ENCODE measurements at places on chromosomes 12 and 14. TPM values are rescaled to one million over a fixed set of nuclear protein-coding genes. Genes with fewer than 3 reads are reported as not detected.

Gene TDRD9
- 1.4 TPM for total RNA-seq

Gene GZMH
- total RNA-seq, result 236 TPM

- no peak overlapping the region for H3K27ac ChIP-seq
- H3K4me3 ChIP-seq, result no peak overlapping the region
- no peak for DNase-seq
- H3K27me3 ChIP-seq, result no peaks in the 10 kb centered on the region
Measured at GRCh38 chr12:119239040-119239439, 60.3 kb downstream of the HSPB8 start.

DNA sequence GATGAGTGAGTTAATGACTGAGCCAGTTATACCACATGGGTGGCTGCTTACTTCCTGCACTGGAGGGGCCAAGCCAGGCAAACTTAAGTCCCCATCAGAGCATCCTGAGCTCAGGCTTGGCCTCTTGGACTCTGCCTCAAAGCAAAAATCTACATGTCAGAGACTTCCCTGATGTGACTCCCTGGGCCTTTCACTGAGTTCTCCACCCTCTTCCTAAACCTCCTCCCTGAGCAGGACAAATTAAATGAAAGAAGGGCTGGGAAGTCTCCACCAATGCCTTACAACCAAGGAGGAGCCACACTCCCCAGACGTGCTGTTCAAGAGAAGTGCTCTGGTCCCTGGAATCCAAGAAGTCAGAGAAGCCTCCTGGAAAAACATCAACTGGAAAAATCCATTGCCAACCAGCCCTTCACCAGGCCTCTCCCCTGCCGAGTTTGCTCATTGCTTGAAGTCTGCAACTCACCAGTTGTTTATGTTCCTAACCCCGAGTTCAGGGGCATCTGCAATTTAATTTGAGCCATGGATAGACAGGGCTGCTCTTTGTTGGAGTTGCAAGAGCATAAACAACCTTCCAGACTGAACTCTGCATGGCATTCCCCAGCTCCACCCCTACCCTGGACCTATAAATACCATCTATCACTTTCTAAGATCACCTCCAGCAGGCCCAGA lies 160.5 kb downstream of the ANO2 start:
- no peaks in the 10 kb centered on the region for H3K4me1 ChIP-seq
- no peak overlapping the region for H3K4me3 ChIP-seq
- no peaks in the 10 kb centered on the region for H3K27me3 ChIP-seq
- no peak for DNase-seq
- H3K27ac ChIP-seq, result no peak overlapping the region

GRCh38 chr14:94748667-94749347 lies 21.1 kb downstream of the GSC start:
- no peak for DNase-seq
- H3K4me1 ChIP-seq, result no peaks in the 10 kb centered on the region
- H3K27me3 ChIP-seq, result no peaks in the 10 kb centered on the region
- H3K36me3 ChIP-seq, result no peaks in the 10 kb centered on the region
- no peak overlapping the region for H3K4me3 ChIP-seq

GRCh38 chr14:38839694-38840365 lies 263.2 kb downstream of the SEC23A start:
- no peaks in the 10 kb centered on the region for H3K4me1 ChIP-seq
- no peak overlapping the region for H3K27ac ChIP-seq
- no peak overlapping the region for H3K4me3 ChIP-seq

DNA sequence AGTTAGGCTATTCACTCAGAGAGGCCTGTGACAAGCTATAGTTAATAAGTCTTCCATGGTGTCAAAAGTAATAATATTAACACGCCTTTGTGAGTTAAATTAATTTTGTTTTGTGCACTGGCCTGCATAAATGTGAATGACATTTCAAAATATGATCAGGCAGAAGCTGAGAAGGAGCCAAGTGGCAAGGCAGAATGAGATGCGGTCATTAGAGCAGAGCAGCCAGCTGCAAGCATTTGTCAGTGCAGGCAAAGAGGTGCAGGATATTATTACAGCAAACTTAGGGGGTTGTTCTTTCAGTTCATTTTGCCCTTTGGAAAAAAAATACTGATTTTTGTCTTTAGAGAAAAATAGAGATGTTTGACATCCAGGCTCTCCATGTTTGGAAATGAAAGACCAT lies 364.5 kb downstream of the PAWR start:
- no peaks in the 10 kb centered on the region for H3K4me1 ChIP-seq
- no peak overlapping the region for H3K4me3 ChIP-seq
- no peaks in the 10 kb centered on the region for H3K36me3 ChIP-seq
- no peaks in the 10 kb centered on the region for H3K27me3 ChIP-seq
- DNase-seq, result no peak
- no peak overlapping the region for H3K27ac ChIP-seq

- no peaks in the 10 kb centered on the region for H3K36me3 ChIP-seq
- peaks cover 8% of the 10 kb centered on the region for H3K4me1 ChIP-seq
- DNase-seq, result no peak
Measured at GRCh38 chr12:65121956-65122469, 908 bp upstream of the WIF1 start.

All from natural killer cell (primary cell).